B cell (primary cell): ENCODE measurements at places on chromosomes 1 and 21.

DNA sequence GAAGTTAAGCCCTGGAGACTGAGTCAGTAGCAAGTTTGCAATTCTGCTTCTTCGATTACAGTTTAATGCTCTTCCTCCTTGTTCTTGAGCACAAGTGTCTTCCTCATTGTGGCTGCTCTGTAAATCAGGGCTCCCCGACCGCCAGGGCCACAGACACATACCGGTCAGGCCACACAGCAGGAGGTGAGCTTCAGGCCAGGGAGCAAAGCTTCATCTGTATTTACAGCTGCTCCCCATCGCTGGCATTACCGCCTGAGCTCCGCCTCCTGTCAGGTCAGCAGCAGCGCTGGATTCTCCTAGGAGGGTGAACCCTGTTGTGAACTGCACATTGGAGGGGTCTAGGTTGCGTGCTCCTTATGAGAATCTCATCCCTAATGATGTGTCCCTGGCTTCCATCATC is 1.7 kb upstream of the TRAPPC10 start:
- no peaks in the 10 kb centered on the region for H3K36me3 ChIP-seq
- H3K4me1 ChIP-seq = peaks cover 30% of the 10 kb centered on the region
- no peak overlapping the region for H3K4me3 ChIP-seq
- H3K27me3 ChIP-seq = no peaks in the 10 kb centered on the region

DNA sequence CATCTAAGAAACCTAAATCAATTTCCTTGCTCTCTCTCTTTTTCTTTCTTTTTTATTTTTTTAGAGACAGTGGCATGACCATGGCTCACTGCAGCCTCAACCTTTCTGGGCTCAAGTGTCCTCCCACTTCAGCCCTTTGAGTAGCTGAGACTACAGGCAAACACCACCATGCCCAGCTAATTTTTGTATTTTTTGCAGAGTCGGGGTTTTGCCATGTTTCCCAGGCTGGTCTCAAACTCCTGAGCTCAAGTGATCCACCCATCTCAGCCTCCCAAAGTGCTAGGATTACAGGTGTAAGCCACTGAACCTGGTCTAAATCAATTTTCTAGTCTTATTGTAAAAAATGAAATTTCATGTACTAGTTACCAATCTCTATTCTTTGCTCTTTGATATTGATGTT is 108.9 kb downstream of the LHX8 start:
- no peak overlapping the region for H3K27ac ChIP-seq
- H3K36me3 ChIP-seq = no peaks in the 10 kb centered on the region
- H3K4me3 ChIP-seq = no peak overlapping the region

GRCh38 chr1:197200272-197200899 is 53.9 kb upstream of the ASPM start:
- no peak for DNase-seq
- no peaks in the 10 kb centered on the region for H3K36me3 ChIP-seq
- peak overlapping the region; percentile 84 for H3K27ac ChIP-seq
- peak overlapping the region; percentile 86 for H3K4me3 ChIP-seq
- peaks cover 19% of the 10 kb centered on the region for H3K4me1 ChIP-seq

DNA sequence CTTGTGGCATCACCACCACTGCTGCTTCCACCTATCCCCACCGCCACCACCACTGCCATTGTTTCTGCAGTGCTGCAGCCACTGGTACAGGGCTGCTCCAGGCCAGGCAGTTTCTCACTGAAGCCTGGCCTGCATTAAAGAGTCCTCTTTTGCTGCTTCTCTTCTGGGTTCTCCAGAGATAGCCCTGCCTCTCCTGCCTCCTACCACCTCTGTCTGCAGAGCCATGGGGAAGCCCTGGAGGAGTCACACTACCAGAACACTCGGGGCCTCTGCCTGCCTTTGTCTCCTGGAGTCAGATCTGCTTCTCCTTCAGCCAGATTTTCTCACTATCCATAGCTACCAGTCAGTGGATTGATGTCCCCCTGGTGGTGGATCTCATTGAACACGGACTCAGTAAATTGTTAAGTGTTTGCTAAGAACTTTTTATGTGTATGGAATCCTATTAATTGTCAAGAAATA is 37.7 kb upstream of the DDAH1 start:
- DNase-seq = no peak
- H3K4me3 ChIP-seq = no peak overlapping the region
- no peaks in the 10 kb centered on the region for H3K4me1 ChIP-seq
- H3K27me3 ChIP-seq = no peaks in the 10 kb centered on the region

DNA sequence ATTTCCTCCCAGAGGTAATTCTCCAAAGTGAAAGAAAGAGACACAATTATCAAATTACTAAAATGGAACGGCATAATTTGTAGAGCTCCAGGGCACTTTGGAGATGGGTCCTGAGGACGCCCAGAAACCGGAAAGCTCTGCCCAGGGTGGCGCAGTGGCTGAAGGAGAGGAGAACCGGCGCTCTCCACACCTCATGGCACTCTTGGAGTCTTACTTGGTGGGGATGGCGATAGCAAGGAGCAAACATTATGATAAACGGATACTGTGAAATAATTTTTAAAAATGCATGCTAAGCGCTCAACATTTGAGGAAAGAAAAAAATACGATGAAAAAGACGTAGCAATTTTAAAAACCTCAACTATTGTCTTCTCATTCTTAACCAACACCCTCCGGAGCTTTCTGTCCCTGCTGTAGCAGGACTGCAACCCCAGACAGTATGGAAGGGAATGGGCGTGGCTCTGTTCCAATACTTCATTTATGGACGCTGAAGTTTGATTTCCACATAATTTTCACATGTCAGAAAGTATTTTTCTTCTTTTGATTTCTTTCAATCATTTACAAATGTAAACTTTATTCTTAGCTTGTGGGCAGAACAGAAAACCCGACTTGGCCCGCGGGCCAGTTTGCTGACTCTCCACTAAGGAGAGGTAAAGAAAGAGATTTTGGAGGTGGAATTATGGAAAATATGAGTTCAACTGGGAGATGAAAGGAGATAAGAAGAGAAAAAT is 1.1 kb downstream of the S100A11 start:
- H3K4me3 ChIP-seq = peak overlapping the region; percentile 86
- no peak for DNase-seq
- peaks cover 6% of the 10 kb centered on the region for H3K36me3 ChIP-seq
- H3K4me1 ChIP-seq = peaks cover 30% of the 10 kb centered on the region
- H3K27ac ChIP-seq = peak overlapping the region; percentile 42

GRCh38 chr1:7299329-7299799 is 471.7 kb upstream of the VAMP3 start:
- DNase-seq = no peak
- no peaks in the 10 kb centered on the region for H3K4me1 ChIP-seq
- no peaks in the 10 kb centered on the region for H3K27me3 ChIP-seq
- no peak overlapping the region for H3K27ac ChIP-seq
- no peaks in the 10 kb centered on the region for H3K36me3 ChIP-seq
